Activated CD8-positive, alpha-beta T cell treated with anti-CD3 and anti-CD28 coated beads, Interleukin-2, amount 10 ng/mL, durations not matched to agents 7 days and 5 days (primary cell): ENCODE measurements at places on chromosomes 12 and 14. TPM values are rescaled to one million over a fixed set of nuclear protein-coding genes. Genes with fewer than 3 reads are reported as not detected.
A peak's percentile ranks its signal among the peaks of the same experiment; 100 is the strongest.

DNA sequence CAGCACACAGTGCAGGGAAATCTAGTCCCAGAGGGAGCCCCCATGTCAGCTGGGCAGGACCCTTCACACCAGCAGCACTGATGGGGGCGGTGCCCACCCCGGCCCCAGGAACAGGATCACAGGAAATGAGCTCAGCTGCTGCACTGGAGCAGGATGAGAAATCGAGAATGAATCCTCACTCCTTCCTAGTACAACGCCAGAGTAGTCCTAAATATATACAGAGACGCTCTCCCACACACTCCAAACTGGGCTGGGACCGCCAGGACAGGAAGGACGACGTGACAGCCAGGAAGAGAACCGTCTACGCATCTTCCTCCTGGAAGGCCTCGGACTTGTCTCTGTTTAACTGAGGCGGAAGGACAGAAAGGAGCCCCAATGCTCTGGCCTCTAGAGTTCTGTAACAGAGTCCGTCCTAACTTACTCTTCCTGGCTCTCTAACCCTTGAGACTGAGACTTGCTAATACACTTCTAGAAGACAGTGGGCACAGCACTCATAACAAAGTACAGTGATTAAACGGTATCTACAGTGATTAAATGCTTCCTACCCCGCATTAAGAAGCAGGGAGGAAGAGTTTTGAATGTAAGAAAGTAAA lies 33.4 kb downstream of the CDC42BPB start:
- no peak for DNase-seq
- no peak overlapping the region for H3K4me3 ChIP-seq
- H3K4me1 ChIP-seq = no peaks in the 10 kb centered on the region
- H3K27ac ChIP-seq = no peak overlapping the region
- peaks cover 11% of the 10 kb centered on the region for H3K27me3 ChIP-seq

DNA sequence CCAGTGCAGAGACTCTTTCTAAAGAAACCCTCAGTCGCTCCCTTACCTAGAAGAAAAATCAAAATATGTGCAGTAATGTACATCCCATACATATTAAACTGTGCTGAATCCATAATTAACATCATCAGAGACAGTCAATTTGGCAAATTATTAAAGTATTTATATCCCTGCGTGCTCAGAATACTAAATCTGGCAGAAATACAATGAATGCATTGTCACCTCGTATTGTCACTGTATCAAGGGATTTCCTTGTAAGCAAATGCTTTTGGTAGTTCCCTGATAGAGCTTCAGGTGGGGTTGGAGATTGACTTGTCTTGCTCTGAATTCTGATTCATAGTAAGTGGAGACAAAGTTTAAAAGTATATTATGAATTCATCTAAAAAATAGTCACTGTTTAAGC lies 319.1 kb downstream of the PPFIA2 start:
- no peak for DNase-seq
- H3K4me3 ChIP-seq = no peak overlapping the region
- H3K27ac ChIP-seq = no peak overlapping the region
- H3K36me3 ChIP-seq = no peaks in the 10 kb centered on the region
- H3K4me1 ChIP-seq = no peaks in the 10 kb centered on the region

GRCh38 chr14:72476657-72477499 lies 417.0 kb downstream of the DPF3 start:
- DNase-seq = peak; percentile 95
- H3K27ac ChIP-seq = peak overlapping the region; percentile 92
- H3K4me1 ChIP-seq = peaks cover 93% of the 10 kb centered on the region
- H3K27me3 ChIP-seq = no peaks in the 10 kb centered on the region
- H3K36me3 ChIP-seq = peaks cover 14% of the 10 kb centered on the region
- peak overlapping the region; percentile 56 for H3K4me3 ChIP-seq

DNA sequence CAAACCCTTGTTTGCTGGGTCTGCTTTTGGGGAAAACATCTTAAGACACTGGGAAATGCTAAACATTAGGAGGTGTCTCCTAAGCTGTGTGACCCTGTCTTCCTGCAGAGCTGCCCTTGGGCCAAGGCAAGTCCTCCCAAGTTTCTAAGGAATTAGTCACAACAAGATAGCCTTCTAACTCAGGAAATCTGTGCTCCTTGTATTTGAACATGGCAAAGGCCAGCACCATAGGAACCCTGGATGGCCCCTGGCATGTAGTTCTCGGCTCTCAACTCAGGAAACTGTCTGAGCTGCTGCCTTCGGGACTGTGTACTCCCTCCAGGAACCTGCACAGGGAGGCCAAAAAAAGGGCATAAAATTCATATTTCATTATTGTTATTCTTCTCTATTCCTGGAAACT lies 37.6 kb upstream of the LTBP2 start:
- H3K4me3 ChIP-seq = no peak overlapping the region
- DNase-seq = no peak
- H3K4me1 ChIP-seq = peaks cover 12% of the 10 kb centered on the region
- no peak overlapping the region for H3K27ac ChIP-seq
- no peaks in the 10 kb centered on the region for H3K27me3 ChIP-seq

Gene EFS
- total RNA-seq = not detected
